H7 (cell line): ENCODE measurements at places on chromosomes 1 and 21. TPM values are rescaled to one million over a fixed set of nuclear protein-coding genes. Genes with fewer than 3 reads are reported as not detected.

GRCh38 chr1:152182944-152183361 is 23.9 kb upstream of the RPTN start:
- no peak for DNase-seq

Gene AMY1A
- total RNA-seq: not detected in 2 replicates

- no peak for DNase-seq
These were observed 122.2 kb downstream of the POU2F1 start for GRCh38 chr1:167342846-167343245.

Gene OR2M5
- not detected in 2 replicates for total RNA-seq

GRCh38 chr1:23341931-23342692 is 2.0 kb downstream of the HNRNPR start:
- DNase-seq: no peak

DNA sequence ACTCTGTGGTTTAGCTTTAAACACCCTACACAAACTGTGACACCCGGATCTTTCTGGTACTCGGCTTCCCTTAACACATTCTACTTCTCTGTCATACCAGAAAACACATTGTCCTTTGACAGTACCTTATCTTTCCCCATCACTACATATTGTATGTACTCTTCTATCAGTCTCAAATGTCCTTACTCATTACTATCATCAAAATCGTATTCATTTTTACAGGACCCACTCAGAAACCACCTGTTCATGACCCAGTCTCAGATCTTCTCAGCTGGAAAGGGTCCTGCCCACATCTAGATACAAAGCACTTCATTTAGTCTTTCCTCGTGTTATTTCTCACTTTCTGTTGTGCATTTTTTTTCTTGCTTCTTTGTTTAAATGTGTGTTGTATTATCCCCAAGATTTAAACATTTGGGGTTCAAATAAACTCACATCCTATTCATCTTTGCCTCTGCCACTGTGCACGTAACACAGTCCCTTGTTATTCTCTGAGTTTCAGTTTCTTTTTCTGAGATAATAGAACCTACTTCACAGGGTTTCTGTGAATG is 27.7 kb downstream of the CD34 start:
- DNase-seq: no peak

- DNase-seq: no peak
These were observed 36.7 kb upstream of the RASAL2 start for GRCh38 chr1:178057141-178057765.

DNA sequence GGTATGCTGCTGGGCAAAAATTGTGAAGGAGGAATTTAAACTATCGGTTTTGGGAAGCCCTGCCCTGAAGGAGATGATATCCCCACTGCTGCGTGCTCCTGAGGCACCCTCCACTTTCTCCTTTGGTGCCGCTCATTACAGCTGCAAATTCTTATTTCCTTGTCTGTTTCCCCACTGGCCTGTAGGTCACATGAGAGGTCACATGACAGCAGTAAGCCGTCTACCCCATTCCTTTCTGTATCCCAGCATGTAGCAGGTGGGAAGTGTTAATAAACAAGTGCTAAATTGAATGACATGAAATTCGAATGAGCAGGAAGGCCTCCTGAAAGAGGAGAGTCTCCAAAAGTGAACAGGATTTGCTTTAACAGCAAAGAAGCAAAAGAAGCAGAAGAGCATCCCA is 58.7 kb downstream of the GRIK3 start:
- peak; percentile 36 for DNase-seq

DNA sequence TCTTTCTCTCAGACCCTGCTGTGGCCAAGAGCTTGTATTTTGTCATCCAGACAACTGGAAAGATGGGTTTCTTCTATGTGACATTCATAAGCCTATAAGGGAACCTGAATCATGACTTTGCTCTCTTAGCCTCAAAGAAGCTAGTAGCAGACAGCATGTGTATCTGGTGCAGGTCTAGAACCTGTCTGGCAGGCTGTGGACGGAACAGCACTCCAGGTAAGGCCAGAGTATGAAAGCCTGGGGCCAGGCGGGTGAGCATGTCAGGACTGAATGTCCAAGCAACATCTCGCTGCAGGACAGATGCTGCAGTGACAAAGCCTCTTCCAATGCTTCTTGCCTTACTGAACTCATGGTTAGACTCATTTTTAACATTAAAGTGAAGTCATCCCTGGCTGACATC is 32.8 kb downstream of the AKNAD1 start:
- DNase-seq: no peak

- no peak for DNase-seq
These were observed 22.4 kb upstream of the PADI2 start for GRCh38 chr1:17141441-17142197.

DNA sequence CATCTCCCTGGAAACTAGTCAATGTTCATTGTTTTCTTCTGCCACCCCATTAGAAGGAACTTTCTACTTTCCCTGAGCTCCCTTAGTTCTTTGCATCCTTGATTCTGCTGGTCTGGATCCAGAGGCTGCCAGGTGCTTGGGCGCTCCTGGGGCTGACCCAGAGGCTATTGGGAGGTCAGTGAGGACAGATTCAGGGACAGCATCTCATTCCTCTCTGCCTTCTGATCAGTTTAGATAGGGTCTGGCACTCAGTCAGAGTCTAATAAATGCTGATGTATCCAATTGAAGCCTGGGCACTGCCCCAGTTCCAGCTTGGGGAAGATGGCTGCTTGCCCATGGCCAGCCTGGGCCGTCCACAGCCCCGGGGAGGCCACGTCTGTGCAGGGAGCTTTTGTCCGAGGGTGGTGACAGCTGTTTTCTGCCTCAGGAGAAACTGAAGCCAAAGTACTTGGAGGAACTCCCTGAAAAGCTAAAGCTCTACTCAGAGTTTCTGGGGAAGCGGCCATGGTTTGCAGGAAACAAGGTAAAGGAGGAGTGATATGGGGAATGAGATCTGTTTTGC is 2.3 kb downstream of the GSTM1 start:
- DNase-seq: no peak

GRCh38 chr1:193310564-193310963 is 124.2 kb upstream of the B3GALT2 start:
- DNase-seq: no peak

GRCh38 chr1:192797891-192798290 is 10.9 kb upstream of the RGS2 start:
- DNase-seq: no peak

GRCh38 chr1:175757381-175758015 is 14.1 kb upstream of the TNR start:
- DNase-seq: peak; percentile 86

- DNase-seq: no peak
These were observed 23.7 kb downstream of the RNF187 start for GRCh38 chr1:228510803-228511413.

GRCh38 chr1:183520379-183520778 is 48.1 kb downstream of the SMG7 start:
- no peak for DNase-seq

DNA sequence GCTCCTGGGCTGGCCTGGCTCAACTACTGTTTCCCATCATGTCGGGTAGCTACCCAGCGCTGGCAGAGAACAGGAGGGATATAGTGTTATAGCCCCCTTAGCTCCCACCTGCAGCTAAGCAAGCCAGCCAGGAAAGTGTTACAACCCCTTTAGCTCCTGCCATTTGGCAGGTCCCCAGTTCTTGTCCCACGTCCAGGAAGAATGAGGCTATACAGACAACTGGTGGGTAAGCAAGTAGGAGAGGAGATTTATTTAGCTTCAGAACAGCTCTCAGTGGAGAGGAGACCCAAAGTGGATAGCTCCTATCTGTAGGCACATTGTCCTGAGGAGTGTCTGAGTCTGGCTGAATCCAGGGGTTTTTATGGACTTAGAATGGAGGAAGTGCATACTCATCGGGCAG is 741.1 kb upstream of the B3GALT2 start:
- no peak for DNase-seq

DNA sequence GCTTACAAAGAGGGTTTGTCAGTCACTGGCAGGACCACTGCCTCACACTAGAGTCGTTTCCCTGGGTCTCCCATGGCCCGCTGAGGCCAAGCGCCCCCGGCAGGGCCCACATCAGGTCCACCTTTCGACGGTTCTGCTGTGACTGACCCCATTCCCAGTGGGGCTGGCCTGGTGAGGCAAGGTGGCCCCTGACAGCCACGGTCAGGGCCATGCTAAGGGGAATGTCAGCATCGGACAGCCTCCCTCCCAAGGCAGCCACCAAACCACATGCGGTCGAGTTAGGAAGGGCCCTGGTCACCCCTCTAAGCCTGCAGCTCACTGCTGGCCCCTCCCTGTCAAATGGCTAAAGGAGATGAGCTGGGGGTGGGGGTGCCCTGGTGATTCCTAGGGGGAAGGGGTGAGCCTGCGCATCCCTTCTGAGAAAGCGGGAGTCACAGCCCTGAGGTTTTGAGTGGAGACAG is 2.9 kb upstream of the KIF17 start:
- DNase-seq: no peak

DNA sequence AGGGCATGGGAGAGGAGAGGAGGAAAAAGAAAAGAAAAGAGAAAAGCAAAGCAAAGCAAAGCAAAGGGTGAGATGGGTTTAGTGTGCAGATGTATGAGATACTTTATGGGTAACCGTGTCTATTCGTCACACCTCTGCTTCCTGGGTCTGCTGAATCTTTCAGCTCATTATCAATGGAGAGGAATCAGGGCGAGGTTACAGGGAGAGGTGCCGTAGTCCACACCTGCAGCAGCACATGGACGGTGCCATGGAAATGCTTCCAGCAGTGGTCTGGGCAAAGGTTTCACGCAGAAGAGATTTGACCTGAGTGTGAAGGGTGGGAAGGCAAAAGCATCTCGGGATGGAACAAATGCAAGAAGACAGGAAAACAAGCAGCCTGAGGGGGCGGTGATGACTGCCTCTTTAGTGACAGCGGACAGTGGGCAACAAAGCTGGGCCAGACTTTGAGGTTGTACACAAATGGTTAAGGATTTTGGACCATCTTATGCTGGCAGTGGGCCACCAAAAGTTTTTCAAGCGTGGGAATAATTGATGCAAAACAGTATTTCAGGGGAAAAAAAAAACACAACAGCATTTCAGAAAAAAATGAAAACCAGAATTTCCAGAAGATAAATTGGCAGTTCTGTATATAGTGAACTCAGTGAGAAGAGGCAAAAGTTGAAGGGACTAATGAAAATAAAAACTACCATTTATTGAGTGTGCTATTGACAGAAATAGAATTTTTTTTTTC is 19.5 kb upstream of the SRP9 start:
- no peak for DNase-seq

GRCh38 chr1:91885716-91886506 is at the start of gene TGFBR3:
TGFBR3 (minus strand) TSS chr1:91886151; CDS start chr1:91861531, 24,620 bp downstream.
- peak; percentile 93 for DNase-seq

Gene ATP1A2
- 14.5 and 25.0 TPM in 2 replicates for total RNA-seq

DNA sequence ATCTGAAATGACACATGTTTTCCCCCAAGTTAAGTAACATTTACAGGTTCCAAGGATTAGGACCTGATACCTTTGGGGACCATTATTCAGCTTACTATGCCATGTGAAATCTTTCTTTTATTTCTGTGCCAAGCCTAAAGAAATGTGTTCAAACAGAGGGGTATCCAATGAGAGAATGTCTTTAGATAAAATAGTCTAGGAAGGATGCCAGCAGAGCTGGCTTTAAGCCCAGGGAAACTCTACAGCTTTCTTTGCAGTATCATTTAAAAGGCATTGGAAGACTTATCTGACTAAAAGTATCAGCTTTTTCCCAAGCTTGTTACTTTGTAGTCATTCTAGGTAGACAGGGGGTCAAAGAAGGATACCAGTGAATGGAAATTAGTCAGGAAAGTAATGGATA is 860.4 kb downstream of the PLA2G4A start:
- no peak for DNase-seq

Gene ADGRL4
- total RNA-seq: 0.07 TPM in 1 of 2 replicates, not detected in the other

- DNase-seq: peak; percentile 68
These were observed 3.5 kb downstream of the FMO2 start for GRCh38 chr1:171188388-171189266.

Gene SOX13
- total RNA-seq: 94.4 and 120 TPM in 2 replicates

DNA sequence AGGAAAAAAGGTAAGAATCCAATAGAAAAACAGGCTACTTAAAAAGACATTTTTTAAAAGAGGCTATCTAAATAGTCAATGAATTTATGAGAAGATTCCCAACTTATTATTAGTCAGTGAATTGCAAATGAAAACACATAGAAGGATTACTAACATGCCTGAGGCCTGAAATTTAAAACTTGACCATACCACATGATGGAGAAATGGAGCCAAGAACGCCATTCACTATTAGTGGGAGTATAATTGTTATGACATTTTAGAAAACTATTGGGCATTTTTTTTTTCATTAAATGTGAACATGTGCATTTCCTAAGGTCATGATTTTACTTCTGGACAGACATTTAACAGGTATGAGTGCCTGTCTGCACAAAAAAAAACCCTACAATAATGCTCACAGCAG is 24.8 kb upstream of the OR2B11 start:
- no peak for DNase-seq
